ENCODE measurements at places on chromosomes 7 and 10.

GRCh38 chr10:110181451-110181850 lies 26.0 kb upstream of the MXI1 start:
- DNase-seq: no peak

- DNase-seq: no peak
These were observed 58.2 kb upstream of the YAE1 start for GRCh38 chr7:39507866-39508551.

- no peak for DNase-seq
These were observed 4.6 kb downstream of the ST7 start for GRCh38 chr7:116957874-116958273.

GRCh38 chr10:43222210-43222720 lies 44.6 kb downstream of the RASGEF1A start:
- no peak for DNase-seq

DNA sequence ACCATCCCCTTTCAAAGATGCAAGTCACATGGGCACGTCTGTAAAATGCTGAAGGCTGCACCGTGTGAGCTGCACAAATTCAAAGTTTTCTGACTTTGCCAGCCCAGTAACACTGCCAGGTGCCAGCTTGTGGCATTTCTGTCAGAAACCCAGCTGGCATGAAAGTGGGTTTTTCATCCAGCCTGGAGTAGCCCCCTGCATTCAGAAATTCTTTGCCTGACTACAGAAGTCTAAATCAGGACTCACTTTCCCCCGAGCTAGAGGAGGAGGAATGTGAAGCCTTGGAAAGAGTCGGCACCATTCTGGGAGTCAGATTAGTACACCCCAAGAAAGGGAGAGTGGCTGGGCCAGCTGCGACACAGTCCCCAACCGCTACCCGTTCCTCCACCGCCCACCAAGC lies 56.7 kb upstream of the EN2 start:
- DNase-seq: no peak

DNA sequence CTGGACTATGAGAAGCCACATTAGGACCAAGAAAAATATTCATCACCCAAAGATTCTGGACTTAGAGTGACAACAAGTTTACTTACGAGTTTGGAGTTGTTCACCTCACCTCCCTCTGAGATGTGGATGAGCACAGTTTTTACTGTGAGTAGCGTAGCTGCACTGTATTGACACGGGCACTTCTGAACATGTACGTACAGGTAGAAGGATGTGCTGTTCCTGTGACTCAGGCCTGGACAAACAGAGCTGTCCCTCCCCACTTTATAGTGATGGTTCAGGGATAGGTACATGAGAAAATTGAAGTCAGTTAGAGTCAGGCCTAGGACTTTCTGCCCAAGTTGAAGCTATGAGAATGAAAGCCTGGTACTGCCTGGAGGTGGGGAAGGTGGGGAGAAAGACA lies 80.9 kb upstream of the DYNC1I1 start:
- no peak for DNase-seq

DNA sequence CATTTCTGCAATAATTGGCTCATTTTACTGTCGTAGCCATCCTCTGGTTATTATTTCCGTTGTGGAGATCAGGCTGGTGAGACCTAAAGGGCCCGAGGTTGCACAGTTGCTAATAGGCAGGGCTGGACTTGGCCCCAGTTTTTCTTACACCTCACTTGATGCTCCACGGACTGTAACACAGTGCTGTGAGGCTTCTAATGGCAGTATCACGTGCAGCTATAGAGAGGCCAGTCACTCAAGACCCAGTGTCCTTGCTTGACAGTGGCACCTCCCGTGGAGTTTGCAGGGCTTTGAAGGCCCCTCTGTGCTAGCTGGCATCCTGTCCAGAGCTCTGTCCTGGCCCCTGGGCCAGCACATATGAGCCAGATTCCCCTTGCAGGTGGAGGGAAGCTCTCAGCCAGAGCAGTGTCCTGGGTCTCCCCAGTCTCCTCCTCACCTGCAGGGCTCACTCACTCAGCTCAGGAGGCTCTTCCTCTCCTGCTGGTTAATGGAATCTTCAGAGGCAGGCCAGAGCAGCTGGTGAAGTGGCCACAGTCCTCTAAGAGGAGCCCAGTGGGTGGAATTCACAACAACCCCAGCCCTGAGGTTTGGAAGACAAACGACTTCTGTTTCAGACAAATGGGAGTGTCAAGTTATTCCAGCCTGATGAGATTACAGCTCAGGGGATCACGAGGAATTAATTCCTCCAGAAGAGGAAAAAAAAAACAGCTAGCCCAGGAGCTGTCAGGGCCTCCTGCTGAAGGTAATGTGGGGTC lies 114.2 kb upstream of the FAM180A start:
- DNase-seq: no peak

DNA sequence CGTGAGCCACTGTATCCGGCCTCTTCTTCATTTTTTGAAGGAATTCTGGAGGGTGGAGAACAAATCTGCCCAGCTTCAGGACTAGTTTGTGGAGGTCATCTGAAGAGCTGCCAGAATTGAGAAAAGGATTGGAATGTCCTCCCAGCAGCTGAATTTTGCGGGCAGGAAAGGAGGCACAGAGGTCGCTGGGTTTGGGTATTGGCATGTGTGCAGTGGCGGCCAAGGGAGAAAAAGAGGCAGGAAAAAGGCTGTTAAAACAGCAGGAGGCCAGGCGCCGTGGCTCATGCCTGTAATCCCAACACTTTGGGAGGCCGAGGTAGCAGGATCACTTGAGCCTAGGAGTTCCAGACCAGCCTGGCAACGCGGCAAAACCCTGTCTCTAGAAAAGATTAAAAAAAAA lies 80.4 kb downstream of the HIP1 start:
- no peak for DNase-seq

GRCh38 chr7:155808549-155809331 lies 3.5 kb downstream of the SHH start:
- no peak for DNase-seq
